ENCODE measurements at places on chromosomes 2 and 18.

DNA sequence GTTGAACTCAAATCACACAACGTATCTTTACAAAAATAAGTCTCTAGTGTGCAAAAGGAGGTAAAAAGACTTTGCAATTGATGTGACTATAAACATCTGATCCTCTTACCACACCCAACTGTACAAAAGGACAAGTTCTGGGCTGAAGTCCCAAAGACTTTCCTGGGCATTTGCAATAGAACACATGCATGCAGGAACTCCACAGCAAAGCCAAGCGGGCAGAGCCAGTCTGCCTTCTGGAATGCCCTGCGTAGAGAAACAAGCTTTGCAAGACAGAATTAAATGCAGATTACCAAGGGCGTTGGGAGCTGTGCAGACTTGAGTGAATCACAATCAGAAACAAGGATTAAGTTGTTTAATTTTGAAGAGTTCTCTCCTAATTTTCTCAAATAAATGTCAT lies 208.4 kb upstream of the ZNF521 start:
- DNase-seq = no peak

GRCh38 chr2:240793313-240794177 lies 26.5 kb downstream of the KIF1A start:
- DNase-seq = no peak

DNA sequence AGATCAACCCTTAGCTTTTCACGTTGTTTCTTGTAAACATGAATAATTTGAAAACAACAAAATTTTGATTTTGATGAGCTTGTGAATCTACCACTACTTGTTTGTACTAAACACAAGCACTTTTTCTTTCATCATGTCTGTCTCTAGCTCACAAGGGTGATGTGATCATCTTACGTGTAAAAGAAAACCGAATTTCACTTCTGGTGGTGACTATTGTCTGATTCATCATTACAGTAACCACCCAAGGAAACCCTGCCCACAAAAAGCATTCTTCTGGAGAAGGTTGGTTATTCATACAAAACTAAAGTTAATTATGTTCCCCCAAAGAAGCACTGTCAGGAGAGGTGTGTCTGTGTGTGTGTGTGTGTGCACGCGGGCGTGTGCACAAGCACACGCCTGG lies 285.4 kb downstream of the ZNF516 start:
- no peak for DNase-seq

DNA sequence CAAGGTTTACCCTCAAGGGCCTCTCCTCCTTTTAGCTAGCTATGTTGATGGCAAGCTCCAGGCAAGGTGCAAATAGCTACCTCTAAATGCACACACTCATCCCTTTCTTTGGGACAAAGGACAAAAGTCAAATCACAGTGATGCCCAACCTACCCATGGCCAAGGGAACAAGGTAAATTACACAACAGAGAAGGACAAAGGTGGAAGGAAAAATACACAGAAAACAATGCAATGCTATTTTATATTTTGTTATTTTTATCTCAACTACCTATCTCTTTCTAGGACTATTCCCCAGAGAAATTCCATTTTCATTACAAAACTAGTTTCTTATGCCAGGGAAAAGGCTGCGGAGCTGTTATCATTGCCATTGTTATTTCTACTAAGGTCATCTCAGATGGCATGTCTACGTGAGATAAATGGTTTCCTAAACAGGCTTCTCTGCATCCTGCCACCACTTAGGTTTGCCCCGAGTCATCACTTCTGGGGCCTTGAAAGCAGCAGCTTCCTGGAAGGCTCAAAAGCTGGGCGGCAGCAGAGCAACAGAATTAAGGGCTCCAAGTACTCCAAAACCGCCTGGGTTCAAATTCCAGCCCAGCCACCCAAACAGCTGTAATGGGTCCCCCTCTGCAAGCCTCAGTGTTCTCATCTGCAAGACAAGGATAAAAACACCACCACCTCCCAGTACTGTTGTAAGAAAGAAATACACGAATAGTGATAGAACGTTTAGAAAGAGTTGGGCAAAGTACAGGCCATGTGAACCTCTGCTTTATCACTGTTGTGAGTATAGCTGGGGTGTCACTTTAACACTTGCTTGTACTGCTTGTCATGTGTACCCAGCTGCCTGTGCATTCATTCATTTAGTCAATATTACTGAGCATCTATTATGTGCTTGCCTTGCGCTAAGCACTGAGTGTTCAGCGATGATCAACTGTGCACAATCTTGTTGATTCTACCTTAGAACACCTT lies 20.9 kb downstream of the BCL2 start:
- DNase-seq = no peak

GRCh38 chr2:128396946-128397345 lies 78.3 kb upstream of the HS6ST1 start:
- no peak for DNase-seq

DNA sequence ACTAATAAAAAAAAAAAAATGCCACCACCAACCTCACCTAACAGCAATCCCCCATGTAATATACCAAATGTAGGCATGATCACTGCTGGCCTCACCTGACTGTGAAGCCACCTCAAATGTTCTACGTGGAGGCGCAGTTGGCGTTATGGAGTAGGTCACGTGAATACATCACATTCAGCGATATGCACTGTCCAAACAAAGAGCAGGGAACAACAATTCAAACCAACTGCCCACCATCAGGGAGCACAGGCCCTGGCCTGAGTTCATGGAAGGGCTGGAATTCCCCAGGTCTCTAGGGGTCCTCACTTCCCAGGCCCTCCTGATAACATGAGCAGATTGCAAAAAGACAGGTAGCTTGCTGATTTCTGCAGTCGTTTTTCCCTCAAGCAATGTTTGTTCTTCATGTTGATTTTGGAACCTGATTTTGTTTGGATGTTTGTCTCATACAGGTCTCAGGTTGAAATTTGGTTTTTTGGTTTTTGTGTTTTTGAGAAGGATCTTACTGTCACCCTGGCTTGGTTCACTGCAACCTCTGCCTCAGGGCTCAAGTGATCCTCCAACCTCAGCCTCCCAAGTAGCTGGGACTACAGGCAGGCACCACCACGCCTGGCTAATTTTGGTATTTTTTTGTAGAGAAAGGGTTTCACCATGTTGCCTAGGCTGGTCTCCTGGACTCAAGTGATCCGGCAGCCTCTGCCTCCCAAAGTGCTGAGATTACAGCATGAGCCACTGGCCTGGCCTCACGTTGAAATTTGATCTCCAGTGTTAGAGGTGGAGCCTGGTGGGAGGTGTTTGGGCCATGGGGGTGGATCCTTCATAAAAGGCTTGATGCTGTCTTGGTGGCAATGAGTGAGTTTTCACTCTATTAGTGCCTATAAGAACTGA lies 15.5 kb downstream of the TBC1D8 start:
- DNase-seq = no peak

- DNase-seq = no peak
Observed at GRCh38 chr2:169007941-169008340, 23.2 kb downstream of the ABCB11 start.

DNA sequence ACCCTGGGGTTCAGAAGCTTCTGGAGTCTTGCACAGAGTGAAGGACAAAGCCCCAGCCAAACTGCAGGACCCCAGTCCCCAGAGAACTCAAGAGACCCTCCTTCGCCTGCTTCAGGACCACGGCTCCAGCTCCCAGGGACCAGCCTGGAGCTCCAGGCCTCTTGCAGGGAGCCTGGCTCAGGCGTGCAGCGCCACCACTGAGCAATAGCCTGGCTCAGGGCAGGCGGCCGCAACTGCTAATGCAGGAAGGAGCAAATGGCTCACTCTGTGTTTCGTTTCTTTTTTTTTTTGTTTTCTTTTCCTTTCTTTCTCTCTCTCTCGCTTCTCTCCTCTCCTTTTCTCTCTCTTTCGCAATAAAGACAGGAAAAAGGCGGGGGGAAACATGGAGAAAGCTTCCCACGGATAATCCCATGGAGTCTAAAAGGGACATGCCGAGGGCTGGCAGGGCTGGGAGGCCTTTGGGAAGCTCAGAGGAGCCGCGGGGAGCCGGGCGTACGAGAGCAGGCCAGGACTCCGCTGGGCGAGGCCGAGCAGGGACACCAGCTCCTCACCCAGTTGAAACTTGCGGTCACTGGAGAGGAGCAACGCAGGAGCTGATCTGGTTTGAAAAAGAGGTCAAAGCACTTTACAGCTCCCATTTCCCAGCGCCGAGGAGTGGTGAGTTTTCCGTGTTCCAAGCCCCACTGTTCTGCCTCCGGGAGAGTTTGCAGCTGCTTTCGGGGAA lies 244.8 kb downstream of the TWIST2 start:
- DNase-seq = no peak

GRCh38 chr2:98334439-98335078 lies 11.7 kb upstream of the CNGA3 start:
- no peak for DNase-seq

GRCh38 chr2:207935991-207936370 lies 89.3 kb downstream of the PLEKHM3 start:
- no peak for DNase-seq

- no peak for DNase-seq
Observed at GRCh38 chr18:29250259-29250658, 1073.3 kb upstream of the CDH2 start.

- no peak for DNase-seq
Observed at GRCh38 chr2:50551868-50552267, 480.1 kb downstream of the NRXN1 start.

DNA sequence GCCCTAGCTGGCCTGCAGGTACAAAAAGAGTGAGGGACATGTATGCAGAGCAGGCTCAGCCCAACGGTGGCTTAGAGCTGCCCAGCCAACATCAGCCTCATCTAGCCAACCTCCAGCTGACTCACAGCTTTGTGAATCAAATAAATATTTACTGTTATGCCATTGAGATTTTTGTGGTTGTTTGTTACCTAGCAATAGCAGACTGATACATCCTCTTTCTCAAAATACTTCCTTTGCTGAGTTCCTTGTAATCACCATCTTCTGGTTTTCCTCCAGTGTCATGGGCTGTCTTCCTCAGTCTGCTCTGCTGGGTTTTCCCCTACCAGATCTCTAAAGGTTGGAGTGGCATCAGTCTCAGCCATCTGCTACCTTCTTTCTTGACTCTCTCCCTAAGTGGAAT lies 126.6 kb upstream of the SLC1A4 start:
- no peak for DNase-seq

- no peak for DNase-seq
Observed at GRCh38 chr2:221102896-221103688, 469.0 kb downstream of the EPHA4 start.

- DNase-seq = no peak
Observed at GRCh38 chr2:85974390-85974789, 85.6 kb upstream of the ST3GAL5 start.

DNA sequence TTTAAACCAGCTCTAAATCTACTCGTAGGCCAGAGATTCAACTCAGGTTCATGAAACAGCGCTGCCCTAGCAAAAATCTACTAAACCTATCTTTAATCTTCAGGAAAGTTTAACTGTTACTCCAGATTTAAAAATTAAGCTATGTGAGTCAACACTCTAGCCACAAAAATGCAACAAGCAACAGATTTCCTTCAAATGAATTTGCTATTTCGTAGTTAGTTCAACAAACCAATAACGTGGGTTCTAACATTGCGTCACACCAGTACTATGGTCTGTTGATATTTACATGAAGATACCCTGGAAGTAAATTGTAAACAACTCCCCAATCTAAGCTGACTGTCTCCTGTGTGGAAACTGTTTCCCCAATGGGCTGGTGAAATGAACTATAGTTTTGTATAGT lies 71.2 kb downstream of the FIGN start:
- no peak for DNase-seq

DNA sequence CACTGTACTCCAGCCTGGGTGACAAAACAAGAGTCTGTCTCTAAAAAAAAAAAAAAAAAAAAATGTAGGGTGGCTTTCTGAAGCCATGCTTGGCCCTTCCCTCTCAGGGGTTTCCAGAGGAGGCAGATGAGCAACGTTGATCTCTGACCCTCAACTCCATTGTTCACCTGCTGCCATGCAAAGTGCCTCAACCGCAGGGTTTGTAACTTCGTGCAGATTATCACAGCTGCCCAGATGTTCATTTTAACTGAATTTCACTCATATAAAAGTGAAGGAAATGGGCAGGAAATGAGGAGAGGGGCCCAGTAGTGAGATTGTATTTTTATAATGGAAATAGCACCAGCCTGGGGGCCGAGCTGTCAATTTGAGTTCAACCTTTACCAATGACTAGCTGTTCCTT lies 14.9 kb upstream of the B3GNT2 start:
- DNase-seq = no peak

Measured in dorsolateral prefrontal cortex (tissue), 122 donors.